Inflammatory macrophage (primary cell): ENCODE measurements at places on chromosomes 11 and 22.
A peak's percentile ranks its signal among the peaks of the same experiment; 100 is the strongest.

DNA sequence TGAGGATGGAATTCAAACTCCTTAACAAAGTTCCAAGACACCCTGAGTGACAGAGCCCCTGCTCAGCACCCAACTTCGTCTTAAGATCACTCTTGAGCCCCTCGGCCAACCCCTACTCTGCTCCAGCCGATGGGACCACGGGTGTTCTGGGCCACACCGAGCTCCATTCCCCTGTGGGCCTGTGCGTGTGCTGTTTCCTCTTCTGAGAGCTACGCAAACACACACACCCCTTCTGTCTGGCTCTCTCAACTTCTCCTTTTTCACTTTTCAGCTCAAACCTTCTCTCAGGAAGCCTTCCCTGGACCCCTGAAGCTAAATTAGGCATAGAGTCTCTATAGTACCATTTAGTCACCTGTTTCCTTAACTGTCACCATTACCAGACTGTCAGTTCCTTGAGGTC, 37.5 kb upstream of the NNMT start:
- peak; percentile 43 for DNase-seq

GRCh38 chr11:87545858-87546257, 508.1 kb downstream of the TMEM135 start:
- no peak for DNase-seq

DNA sequence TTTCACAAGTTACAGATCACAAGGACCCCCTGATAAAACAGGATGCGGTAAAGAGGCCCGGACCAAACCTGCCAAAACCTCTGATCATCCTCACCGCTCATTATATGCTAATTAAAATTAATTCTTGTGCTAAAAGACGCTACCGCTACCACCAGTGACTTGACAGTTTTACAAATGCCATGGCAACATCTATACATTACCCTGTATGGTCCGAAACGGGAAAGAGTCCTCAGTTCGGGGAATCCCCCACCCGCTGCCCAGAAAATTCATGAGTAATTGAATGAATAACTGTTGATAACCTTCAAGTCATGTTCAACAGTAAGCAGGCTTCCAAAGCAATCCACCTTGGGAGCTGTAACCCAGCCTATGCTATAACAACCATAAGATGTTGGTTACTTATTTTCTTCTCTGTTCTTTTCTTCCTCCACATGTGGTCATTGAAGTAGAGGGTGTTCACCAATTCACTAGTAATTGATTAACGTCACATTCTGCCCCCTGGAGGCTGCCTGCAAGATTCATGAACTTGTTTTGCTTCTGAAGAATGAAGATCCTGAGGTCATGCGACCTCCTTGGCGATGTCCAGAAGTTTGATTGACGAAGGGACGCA, 20.6 kb downstream of the APOBEC3H start:
- peak; percentile 54 for DNase-seq

- DNase-seq, result no peak
Measured at GRCh38 chr11:120834686-120835210, 189.2 kb upstream of the TBCEL start.

- peak; percentile 93 for DNase-seq
Measured at GRCh38 chr11:119196833-119197483, 9.2 kb upstream of the CBL start.
